ENCODE measurements at places on chromosomes 2 and 18.

DNA sequence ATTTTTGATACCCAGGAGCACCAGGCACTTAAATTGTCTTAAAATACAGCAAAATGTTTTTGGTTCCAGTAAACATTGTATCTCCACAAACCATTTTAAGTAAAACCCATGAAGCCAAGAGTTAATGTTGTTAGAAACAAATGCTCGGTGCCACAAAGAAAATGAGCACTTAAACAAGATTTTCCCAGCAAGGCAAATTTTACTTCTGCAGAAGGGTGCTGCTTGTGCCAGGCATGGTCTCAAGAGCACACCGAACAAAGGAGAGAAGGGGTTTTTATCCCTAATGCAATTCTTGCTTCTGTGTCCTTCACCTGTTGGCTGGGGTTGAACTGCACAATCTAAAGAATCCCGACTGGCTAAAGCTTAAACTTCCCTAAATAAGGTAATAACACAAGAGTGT is 286.7 kb downstream of the ADCYAP1 start:
- no peak for DNase-seq

GRCh38 chr2:65605058-65605742 is 172.8 kb upstream of the SPRED2 start:
- no peak for DNase-seq

- DNase-seq, result peak; percentile 54
Measured at GRCh38 chr2:67782443-67782842, 280.4 kb downstream of the C1D start.

DNA sequence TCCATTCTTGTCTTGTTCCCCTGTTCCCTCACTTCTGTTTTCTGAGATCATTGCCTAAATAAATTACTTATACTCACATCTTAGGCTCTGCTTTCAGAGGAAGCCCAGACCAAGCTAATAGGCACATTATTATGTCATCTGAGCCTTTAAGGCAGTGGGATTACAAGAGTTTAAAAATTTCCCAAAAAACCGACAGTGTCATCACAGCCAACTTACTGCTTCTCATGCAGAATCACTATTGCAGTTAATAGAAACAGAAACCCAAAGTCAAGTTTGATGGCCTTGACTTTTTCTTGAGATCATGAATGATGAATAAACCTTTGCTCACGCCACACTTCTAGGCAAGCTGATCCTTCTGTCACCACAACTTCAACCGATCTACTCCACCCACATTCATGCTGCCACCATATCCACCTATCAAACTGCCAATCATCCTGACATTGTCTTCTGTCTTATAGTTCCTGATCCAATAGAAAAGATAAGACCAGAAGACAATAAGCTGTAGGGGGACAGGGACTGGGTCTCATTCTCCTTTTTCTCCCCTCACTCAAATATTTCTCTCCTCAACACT is 142.7 kb upstream of the CREB1 start:
- DNase-seq, result no peak
